ENCODE measurements at places on chromosomes 12 and 14.

DNA sequence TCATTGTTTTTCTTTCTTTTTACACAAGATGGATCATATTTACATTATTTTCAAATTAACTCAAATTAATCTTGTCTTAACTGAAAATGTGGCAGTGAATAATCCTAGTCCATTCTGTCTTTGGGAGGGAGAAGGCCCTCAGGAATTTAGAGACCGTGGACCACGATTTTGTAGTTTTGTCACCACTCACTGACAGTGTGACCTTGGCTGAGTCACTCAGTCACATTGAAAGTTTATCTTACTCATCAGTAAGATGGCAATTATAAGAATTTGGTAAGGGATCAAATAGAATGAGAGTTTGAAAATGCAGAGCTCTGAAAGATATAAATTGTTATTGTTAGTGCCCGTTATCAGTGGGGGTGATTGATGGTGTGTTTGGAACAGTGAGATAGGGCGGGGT, 16.4 kb downstream of the FOXJ2 start:
- no peak for DNase-seq

DNA sequence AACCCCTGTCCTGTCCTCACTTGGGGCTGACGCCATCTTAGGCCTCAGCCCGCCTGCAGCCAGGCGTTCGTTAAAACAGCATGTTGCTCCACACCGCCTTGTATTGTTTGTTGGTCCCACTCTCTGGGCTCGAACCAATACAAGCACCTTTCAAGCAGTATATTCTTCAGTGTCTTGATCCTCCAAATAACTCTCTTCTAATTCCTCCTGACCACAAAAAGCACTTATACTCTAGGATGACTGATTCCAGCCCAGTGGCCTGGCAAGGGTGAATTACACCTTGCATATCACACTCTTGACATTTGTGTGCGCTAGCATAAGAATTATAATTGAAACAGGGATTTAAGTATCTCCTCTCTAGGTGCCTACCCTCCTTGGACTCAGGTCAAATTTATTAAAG, 7.1 kb downstream of the CCER1 start:
- DNase-seq, result no peak

GRCh38 chr14:43983721-43984120, 523.4 kb downstream of the FSCB start:
- no peak for DNase-seq

GRCh38 chr12:15429262-15429661, 107.0 kb downstream of the PTPRO start:
- no peak for DNase-seq

DNA sequence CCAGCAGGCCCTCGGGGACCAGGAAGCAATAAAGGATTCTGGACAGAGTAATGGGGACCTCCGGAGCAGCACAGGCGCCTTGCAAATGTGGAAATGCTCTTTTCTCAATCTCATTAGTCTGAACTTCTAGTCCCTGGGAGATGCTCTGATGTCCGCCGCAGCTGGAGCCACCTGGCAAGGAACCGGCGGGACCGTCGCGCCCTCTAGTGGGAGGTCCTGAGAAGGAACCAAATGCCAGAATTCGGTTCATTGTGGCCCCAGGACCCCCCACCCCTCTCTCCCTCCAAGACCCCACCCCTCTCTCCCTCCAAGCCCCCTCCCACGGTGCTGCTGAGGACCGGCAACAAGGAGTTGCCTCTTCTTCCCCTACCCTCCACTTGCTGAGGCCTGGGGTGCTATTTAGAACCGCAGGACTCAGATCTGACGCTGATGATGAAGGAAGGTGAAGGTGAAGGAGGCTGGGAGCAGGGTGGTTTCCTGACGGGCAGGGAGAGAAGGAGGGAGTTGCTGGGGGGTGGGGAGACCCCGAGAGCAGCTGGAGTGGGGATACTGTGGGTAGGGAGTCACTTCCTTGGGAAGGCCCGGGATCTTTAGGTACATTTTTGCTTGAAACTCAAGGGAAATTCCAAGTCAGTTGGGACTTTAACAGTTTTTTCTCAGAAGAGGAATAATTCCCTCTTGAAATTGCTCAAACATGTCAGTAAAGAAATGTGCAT, 42.5 kb downstream of the SMIM41 start:
- DNase-seq, result peak; percentile 68

GRCh38 chr12:51181558-51181957, 8.6 kb upstream of the TFCP2 start:
- no peak for DNase-seq

DNA sequence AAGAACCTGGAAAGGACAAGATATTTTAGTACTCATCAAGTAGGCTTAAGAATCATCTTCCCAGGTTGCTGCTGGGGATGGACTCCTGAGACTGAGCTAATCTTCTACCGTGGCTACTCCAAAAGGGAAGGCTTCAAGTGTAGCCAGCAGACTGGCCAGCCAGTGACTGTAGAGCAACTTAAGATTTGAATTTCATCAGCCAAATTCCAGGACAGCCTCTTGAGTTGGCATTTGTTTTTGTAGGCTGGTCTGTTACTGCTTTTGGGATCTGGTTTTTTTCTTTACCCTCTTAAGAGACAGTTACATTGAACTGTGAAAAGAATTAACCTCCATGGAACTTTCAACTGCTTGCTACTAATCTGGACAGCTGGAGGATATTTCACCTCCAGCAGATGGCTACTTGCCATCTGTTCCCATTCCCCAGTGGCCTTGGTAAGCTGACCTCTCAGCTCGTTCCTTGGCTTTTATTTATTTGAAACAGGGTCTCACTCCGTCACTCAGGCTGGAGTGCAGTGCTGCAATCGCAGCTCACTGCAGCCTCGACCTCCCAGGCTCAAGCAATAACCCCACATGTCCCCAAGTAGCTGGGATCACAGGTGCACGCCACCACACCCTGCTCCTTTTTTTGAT, 20.7 kb downstream of the VTI1B start:
- DNase-seq, result no peak

DNA sequence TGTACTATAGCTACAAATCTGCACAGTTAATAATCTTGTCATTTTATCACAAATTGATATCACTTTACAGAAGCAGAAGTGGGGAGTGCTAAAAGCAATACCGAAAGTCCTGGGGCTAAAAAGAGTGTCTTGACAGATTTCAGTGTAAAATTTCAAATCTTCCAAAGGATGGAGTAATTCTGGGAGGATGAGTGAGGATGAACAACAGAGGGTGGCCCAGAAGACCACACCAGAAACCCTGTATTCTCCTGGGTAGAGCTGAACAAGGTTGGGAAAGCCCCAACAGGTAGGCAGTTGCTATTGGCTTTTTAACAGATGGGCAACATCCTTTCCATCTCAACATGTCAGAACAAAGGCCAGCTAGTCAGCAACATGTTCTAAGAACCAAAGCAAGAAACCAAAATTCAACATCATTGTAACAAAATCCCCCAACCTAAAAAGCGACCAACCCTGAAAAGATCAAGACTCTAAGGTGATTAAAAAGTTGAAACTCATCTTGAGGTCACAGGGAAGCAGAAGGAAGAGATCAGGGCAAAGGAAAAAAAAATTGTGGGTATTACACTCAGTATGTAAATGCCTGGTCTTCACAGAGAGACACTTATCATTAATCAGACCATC, 38.8 kb downstream of the CBX5 start:
- DNase-seq, result no peak

DNA sequence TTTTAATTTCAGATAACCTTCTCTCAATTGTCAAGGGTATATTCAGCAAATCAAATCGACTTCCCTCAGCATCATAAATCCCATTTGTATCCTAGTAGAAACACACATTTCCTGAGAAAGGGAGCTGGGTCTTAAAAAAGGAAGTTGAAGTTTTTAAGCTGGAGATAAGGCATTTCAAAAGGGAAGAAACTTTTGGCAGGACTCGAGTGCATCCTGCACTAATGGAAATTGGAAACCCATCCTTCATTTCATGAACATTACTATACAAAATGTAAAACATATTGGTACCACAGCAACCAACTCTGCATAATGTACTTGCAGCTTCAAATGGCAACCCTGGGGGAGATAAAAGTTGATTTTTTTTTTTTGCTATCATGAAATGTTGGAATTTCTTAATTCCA, 23.7 kb upstream of the TMCC3 start:
- no peak for DNase-seq

DNA sequence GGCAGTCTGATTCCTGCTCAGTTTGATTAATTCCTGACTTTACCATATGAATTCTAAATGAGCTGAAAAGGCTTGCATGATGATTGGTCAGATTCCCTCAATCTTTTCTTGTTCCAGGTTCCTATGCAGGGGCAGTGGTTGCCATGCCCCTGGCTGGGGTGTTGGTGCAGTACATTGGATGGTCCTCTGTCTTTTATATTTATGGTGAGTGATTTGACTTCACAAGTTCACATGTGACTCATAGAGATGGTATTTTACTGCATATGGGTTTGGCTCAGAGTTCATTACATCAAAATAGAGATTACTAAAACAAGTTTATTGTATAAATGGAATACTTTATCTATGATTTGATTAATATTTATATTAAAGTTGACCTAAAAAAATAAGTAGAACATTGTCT, 44.8 kb downstream of the SLC17A8 start:
- DNase-seq, result no peak
